ENCODE measurements at places on chromosomes 6 and 20.

DNA sequence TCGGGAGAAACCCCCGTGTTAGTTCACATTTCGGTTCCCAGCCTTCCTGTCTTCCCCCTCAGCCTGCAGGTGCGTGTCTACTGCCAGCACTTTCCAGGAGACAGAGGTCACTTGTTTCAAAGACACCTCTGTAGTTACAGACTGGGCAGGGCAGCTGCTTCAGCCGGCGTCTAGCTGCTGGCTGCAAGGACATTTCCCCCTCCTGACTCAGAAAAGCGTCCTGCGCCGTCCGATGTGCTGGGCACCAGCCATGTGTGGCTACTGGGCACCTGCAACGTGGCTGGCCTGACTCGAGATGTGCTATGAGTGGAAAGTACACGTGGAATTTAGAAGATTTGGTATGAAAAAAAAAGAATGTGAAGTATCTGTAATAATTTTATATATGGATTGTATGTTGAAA lies 37.6 kb downstream of the RRBP1 start:
- peaks cover 16% of the 10 kb centered on the region for H3K36me3 ChIP-seq
- DNase-seq: no peak
- H3K4me1 ChIP-seq: peaks cover 35% of the 10 kb centered on the region
- H3K4me3 ChIP-seq: no peak overlapping the region

DNA sequence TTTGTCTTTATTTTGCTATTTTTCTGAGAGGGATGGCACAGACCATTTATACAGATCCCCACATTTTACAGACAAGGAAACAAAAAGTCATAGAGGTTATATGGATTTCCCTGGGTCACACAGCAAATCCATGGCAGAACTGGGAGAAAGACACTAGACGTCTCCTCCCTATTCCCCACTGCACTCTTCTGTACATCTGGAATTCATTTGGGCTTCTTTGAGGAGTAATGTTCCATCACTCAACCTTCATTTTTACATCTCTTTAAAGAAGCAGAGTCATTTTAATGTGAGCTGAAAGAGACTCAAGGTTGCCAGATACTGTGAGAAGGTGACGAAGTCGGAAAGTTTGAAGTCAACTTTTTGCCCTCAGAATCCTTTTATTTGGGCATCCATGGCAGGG lies 207.3 kb downstream of the OTOR start:
- H3K36me3 ChIP-seq: peaks cover 16% of the 10 kb centered on the region
- H3K27ac ChIP-seq: peak overlapping the region; percentile 55
- peaks cover 37% of the 10 kb centered on the region for H3K4me1 ChIP-seq
- no peak overlapping the region for H3K4me3 ChIP-seq

DNA sequence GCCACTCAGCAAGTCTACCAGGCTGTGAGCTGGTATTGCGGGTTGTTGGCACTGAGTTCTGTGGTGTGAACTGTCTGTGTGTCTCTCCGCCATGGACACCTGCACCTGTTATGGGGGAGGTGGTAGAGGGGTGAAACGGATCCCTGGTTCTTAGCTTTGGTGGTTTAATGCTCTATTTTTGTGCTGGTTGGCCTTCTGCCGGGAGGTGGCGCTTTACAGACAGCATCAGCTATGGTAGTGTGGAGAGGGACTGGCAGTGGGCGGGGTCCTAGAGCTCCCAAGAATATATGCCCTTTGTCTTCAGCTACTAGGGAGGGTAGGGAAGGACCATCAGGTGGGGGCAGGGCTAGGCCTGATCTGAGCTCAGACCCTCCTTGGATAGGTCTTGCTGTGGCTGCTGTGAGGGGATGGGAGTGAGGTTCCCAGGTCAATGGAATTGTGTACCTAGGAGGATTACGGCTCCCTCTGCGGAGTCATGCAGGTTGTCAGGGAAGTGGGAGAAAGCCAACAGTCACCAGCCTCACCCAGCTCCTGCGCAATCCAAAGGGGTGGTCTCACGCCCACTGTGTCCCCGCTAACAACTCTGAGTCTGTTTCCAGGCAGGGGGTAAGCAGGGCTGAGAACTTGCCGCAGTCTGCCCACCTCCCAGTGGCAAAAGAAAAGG lies 154.3 kb downstream of the CCDC170 start:
- peak overlapping the region; percentile 44 for H3K27ac ChIP-seq
- H3K4me3 ChIP-seq: no peak overlapping the region
- no peaks in the 10 kb centered on the region for H3K27me3 ChIP-seq
- DNase-seq: peak; percentile 89

GRCh38 chr6:156695742-156696141 lies 81.4 kb upstream of the ARID1B start:
- no peaks in the 10 kb centered on the region for H3K36me3 ChIP-seq
- no peak overlapping the region for H3K4me3 ChIP-seq
- no peak for DNase-seq
- H3K27ac ChIP-seq: no peak overlapping the region
- H3K4me1 ChIP-seq: no peaks in the 10 kb centered on the region

GRCh38 chr6:38016824-38017223 lies 197.3 kb downstream of the ZFAND3 start:
- no peak overlapping the region for H3K4me3 ChIP-seq
- no peak for DNase-seq
- H3K36me3 ChIP-seq: peaks cover 2% of the 10 kb centered on the region
- no peak overlapping the region for H3K27ac ChIP-seq
- peaks cover 7% of the 10 kb centered on the region for H3K4me1 ChIP-seq

GRCh38 chr20:4601630-4602296 lies 119.9 kb upstream of the PRND start:
- H3K27ac ChIP-seq: no peak overlapping the region
- H3K27me3 ChIP-seq: no peaks in the 10 kb centered on the region
- DNase-seq: no peak
- H3K36me3 ChIP-seq: no peaks in the 10 kb centered on the region

DNA sequence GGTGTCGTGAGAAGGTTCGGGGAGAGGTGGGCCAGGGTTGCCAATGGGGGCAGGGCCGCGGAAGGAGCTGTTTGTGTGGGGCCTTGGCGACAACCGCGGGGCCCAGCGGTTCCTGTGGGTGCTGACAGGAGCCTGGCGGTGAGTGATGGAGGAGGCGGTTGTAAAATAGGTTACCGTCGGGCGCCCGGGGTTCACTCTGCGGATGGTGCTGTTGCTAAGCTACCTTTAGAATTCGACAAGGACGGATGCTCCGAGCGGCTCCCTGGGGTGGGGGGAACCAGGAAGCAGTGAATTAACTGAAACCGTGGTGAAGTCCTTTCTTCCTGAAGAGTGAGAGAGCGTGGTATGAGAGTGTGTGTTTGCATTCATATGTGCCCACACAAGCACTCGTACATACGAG lies 61.7 kb downstream of the CDH22 start:
- H3K4me1 ChIP-seq: peaks cover 22% of the 10 kb centered on the region
- H3K4me3 ChIP-seq: no peak overlapping the region
- no peak for DNase-seq
- H3K27me3 ChIP-seq: peaks cover 27% of the 10 kb centered on the region
- no peak overlapping the region for H3K27ac ChIP-seq

Measured in WTC11 (cell line).